ENCODE measurements at places on chromosomes 2 and 18. TPM values are rescaled to one million over a fixed set of nuclear protein-coding genes. Genes with fewer than 3 reads are reported as not detected.

The GALNT14 gene
- total RNA-seq, result 44.9 TPM

The DCDC2C gene
- total RNA-seq, result not detected

The TCF23 gene
- not detected for total RNA-seq

The ERFE gene
- 9.1 TPM for total RNA-seq

The CRYGD gene
- total RNA-seq, result not detected

The ACTR1B gene
- 46.8 TPM for total RNA-seq

The MAL gene
- total RNA-seq, result not detected

The PCARE gene
- not detected for total RNA-seq

The ABCG8 gene
- not detected for total RNA-seq

The OR6B2 gene
- not detected for total RNA-seq

The CRYBA2 gene
- not detected for total RNA-seq

The ASTL gene
- total RNA-seq, result not detected

The KIAA1328 gene
- 1.8 TPM for total RNA-seq

The PARD6G gene
- total RNA-seq, result 3.4 TPM

The OTOF gene
- 0.08 TPM for total RNA-seq

The VWC2L gene
- total RNA-seq, result not detected

The PMAIP1 gene
- total RNA-seq, result 12.9 TPM

The TUBB6 gene
- total RNA-seq, result 207 TPM

The NCL gene
- total RNA-seq, result 1,006 TPM
